ENCODE measurements at places on chromosomes 6 and 20. TPM values are rescaled to one million over a fixed set of nuclear protein-coding genes. Genes with fewer than 3 reads are reported as not detected.

The TFAP2D gene
- total RNA-seq, result not detected

The RRAGD gene
- total RNA-seq, result 12.2 TPM

The OR14J1 gene
- total RNA-seq, result not detected

The MDFI gene
- total RNA-seq, result 8.6 TPM

The CCR6 gene
- not detected for total RNA-seq

The NKX2-4 gene
- total RNA-seq, result not detected

The SYNGAP1 gene
- 9.9 TPM for total RNA-seq

The GDAP1L1 gene
- total RNA-seq, result not detected

The GUCA1A gene
- 0.36 TPM for total RNA-seq

The ADGB gene
- not detected for total RNA-seq

The NKAIN4 gene
- total RNA-seq, result 3.6 TPM

DNA sequence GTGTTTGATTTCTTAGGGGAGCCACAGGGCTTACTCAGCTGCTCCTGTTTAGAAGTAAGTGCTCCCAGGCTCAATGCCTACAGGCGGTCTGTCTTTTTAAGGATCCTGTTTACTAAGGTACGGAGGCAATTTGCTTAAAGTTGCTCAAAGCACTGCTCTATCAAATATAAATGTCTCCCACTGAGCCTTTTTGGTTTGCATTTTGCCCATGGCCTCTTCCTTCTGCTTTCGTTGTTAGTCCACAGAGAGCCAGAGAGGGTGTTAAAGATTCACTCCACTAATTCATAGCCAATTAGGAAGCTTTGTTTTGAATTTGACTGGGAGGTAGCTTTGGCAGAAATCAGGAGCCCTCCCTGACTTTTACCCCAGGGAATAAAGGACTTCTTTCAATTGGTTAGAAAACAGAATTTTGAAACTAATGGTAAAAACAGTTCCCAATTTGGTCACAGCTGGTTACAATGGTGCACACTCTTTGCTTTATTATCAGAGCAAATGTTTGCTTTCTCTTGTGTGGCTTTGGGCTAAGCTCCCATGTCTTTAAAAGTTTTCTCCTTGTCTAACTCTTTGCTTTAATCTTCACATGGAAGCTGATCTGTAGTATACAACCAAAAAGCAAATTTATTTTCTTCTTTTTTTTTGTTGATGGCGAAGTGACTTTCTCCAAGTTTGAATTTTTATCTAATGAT lies 126.2 kb downstream of the IMPG1 start:
- DNase-seq, result no peak

- DNase-seq, result no peak
These were observed 235.2 kb downstream of the SIM1 start for GRCh38 chr6:100229512-100229911.

DNA sequence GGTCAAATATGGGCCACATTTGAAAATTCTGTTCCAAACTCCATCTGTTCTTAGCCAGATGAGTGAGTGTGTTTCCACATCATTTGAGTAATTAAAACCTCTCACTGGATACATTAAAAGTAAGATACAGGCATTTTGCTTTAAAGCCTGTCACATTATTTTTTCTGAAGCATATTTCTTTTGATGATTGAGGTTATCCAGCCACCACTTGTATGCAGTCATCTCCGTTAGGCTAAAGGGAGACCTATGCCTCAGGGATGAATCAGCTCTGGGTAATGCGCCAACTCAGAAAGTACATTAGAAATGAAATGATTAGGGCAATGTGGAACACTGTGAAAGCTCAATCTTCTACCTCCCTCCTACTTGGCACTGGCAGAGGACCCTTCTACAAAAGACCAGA lies 90.7 kb downstream of the SNAP25 start:
- no peak for DNase-seq

- DNase-seq, result no peak
These were observed 120.9 kb downstream of the SYCP2 start for GRCh38 chr20:59812286-59813125.

GRCh38 chr6:40688214-40688761 lies 101.1 kb upstream of the LRFN2 start:
- DNase-seq, result no peak

DNA sequence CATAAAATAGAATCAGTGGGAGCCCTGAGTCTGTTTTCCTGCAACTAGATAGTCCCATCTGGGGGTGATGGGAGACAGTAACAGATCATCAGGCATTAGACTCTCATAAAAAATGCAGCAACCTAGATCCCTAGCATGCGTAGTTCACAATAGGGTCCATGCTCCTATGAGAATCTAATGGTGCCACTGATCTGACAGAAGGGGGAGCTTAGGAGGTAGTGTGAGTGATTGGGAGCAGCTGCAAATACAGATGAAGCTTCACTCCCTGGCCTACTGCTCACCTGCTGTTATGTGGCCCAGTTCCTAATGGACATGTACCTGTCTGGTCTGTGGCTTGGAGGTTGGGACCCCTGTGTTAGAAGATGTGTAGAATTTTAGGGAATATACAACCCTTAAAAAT lies 904.5 kb upstream of the EPHA7 start:
- no peak for DNase-seq

GRCh38 chr6:110949679-110950285 lies 8.7 kb upstream of the GTF3C6 start:
- no peak for DNase-seq

- no peak for DNase-seq
These were observed 322.6 kb downstream of the PRKN start for GRCh38 chr6:162404951-162405350.

- no peak for DNase-seq
These were observed 23.4 kb downstream of the GCM1 start for GRCh38 chr6:53125276-53125675.

- no peak for DNase-seq
These were observed 105.9 kb upstream of the MAP7 start for GRCh38 chr6:136656121-136656520.
